Fibroblast of the conjunctiva (primary cell): ENCODE measurements at places on chromosomes 1 and 21.

DNA sequence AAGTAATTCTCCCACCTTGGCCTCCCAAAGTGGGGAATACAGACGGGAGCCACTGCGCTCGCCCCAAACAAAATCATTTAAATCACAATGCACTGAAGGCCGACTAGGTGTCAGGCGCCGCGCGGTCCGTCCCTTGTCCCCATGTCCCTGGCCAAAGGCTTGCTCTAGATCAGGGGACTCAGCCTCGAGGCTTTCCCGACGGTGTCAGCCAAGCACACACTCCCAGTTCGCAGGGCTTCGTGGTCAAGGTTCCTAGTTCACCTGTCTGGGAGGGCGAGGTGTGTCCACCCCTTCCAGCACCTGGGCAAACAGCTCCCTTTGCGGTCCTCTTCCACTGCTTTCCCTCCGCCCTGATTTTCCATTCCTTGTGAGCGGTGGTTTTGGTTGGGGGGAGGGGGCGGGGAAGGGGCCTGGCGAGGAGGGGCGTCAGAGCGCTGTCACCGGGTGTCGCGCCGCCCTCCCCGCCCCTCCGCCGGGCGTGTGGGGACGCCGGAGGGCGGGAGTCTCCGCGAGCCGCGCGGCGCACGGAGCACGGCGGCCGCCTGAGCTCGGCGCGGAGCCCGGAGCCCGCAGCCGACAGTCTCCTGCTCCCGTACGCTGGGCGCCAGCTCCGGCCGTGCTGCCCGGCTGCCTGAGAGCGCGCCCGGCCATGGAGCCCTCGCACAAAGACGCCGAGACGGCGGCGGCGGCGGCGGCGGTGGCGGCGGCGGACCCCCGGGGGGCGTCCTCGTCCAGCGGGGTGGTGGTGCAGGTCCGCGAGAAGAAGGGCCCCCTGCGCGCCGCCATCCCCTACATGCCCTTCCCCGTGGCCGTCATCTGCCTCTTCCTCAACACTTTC, at the start of gene STUM:
Gene STUM (plus strand): TSS at position 509 of the 838 bp plus-strand sequence. CDS start 141 bp downstream, at position 650.
- no peak for DNase-seq

- no peak for DNase-seq
These were observed 1107.5 kb upstream of the B3GALT2 start for GRCh38 chr1:194293851-194294405.

GRCh38 chr1:109826446-109826845, 62.7 kb upstream of the EPS8L3 start:
- DNase-seq, result no peak

GRCh38 chr1:6321205-6321604, 60.3 kb upstream of the GPR153 start:
- no peak for DNase-seq

DNA sequence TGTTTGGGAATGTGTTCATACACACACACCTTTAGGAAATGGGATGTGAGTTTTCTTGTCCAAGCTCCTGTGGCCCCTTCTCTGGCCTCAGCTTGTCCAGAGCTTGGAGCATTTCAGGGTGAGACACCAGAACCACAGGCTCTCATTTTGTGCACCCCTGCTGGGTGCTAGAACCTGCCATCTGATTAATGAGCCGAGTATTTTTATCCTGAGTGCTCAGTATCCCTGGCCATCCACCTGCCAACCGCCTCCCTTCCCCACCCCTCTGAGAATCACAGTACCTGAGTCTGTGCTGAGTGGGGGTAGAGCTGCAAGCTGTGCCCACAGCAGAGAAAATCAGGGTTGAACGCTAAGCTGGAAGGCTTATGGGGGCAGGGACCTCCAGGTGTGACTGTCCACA, 1.4 kb downstream of the CASQ1 start:
- DNase-seq, result no peak

- DNase-seq, result no peak
These were observed 50.6 kb downstream of the RPS6KA1 start for GRCh38 chr1:26580116-26580515.

GRCh38 chr1:79845936-79846335, 839.4 kb upstream of the ADGRL4 start:
- no peak for DNase-seq

DNA sequence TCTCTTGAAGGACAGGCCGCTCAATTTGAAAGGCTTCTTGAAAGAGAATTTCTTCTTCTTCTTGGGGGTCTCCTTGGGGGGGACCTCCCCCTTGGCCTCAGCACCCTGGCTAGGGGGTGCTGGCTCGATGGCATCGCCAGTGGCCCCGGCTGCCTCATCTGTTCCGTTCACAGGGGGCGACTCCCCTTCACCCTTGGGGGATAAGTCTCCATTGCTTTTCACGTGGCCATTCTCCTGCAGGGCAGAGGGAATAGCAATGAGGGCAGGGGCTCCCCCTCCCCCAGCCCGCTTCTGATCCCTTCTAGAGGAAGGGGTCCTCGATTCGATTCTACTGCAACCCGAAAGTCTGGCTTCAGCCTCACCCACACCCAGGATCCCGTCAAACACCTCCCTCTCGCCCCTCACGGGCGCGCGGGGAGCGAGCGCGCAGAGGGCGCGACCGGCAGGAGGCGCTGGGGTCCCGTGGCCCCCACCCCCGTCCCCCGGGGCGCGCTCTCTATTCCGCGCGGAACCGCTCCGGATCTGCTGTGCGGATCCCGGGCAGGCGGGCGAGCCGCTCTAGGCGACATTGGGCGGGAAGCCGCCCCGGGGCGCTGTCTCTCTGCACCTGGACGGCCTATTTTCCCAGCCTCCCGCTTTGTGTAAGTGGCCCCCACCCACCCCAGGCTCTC, 1.0 kb downstream of the MARCKSL1 start:
- no peak for DNase-seq

DNA sequence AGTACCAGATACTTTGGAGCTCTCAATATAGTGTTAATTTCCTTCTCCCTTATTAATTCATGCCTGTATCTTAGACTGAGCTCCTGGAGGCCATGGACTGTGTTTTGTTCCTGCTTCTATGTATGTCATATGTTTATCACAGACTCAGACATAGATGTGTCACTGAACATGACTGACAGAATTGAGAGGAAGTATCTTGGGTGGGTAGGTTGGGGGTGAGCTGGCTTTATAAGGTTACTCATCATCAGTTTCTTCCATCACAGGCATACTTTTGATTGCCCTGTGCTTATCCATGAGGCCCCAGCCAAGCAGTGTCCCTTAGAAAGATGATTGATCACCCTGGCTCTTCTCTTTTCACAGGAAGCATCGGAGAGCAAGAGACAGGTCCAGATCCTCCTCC, 5.6 kb upstream of the SH3D21 start:
- DNase-seq, result no peak

DNA sequence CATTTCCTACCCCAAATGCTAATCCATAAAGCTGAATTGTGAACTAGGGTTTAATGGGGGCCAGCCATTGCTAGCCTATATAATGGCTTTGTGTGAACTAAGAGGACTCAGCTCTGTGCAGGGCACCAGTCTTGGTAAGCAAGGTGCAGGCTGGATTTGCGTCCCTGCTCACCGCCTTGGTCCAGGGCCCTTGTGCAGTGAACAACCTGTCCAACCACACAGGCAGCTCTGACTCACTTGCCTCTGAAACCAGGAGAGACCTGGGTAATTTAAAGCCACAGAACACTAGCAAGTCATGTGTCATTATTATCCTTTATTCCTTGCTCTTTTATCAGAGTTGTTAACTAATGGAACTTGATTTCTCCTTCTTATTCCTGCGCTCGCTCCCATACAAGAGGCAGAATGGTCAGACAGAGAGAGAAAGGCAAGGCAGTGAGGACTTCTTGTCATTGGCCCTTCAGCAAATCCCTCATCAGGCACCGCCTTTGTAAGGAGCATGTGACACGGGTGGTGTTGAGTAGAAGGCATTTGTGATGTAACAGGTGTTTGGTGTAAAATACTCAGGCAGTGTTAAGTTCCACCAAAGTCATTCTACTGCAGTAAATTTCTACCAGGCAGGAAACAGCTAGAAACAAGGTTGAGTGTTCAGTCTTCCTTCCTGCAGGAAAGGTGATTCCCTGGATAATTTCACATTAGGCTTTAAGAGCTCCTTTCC, 67.3 kb upstream of the OLIG2 start:
- no peak for DNase-seq

- no peak for DNase-seq
These were observed 29.4 kb upstream of the EPS8L3 start for GRCh38 chr1:109793089-109793485.

DNA sequence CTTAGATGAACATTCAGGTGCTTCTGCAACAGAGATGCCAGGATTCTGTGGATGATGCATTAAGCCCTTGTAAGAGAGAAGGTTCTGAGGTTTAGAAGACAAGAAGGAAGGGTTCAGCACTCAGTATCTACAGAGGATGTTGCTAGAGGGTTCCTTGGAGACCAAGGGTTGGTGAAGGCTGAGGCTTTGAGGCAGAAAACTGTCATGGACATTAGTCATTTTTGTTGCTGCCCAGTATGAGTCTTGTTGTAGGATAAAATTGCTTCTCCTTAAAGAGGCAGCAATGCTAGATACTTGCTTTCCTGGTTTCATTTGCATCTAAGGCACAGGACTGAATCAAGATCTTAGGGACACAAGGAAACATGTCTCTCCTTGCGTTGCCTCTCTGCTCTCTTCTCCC, 319.4 kb upstream of the NFIA start:
- DNase-seq, result no peak

GRCh38 chr1:94061513-94062443, 59.2 kb downstream of the ABCA4 start:
- DNase-seq, result peak; percentile 75

- DNase-seq, result no peak
These were observed 386.6 kb upstream of the NFIA start for GRCh38 chr1:60695716-60696171.

GRCh38 chr1:92342401-92342800, 43.5 kb downstream of the RPAP2 start:
- no peak for DNase-seq

- DNase-seq, result no peak
These were observed 7.1 kb downstream of the NMNAT2 start for GRCh38 chr1:183411091-183411490.

DNA sequence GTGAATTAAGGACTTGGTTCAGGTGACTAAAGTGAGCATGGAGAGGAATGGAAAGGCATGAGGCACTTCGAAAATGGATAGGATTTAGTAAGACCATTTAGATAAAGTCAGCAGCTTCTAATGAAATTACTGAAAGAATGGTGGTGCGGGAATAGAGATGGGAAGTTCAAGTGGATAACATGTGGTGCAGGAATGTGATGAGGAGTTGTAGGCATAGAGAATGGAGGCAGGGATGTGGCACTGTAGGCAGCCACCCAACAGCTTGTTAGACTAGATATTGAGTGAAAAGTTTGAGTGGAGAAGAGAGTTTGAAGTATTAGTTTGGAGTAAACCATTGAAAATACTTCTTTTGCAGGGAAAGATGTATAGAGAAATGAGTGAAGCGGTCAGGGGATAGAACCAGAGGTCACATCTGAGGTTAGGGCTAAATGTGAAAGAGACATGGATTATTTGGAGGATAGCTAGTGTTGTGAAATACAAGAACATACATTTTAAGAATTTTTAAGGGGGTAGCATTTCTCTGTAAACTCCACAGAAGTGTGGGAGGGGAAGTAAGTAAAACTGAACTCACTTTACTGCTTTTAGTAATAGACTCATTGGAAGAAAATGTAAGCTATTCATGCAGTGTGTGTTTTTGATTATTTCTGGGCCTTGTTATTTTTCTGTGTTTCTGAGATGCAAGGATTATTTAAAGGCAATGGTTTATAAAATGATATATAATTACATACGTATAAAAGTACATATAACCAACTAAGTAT, 46.2 kb downstream of the DYRK1A start:
- DNase-seq, result peak; percentile 49

- DNase-seq, result no peak
These were observed 80.7 kb downstream of the TBX15 start for GRCh38 chr1:118907466-118907865.

- no peak for DNase-seq
These were observed 16.4 kb upstream of the SEMA4A start for GRCh38 chr1:156136970-156137483.

DNA sequence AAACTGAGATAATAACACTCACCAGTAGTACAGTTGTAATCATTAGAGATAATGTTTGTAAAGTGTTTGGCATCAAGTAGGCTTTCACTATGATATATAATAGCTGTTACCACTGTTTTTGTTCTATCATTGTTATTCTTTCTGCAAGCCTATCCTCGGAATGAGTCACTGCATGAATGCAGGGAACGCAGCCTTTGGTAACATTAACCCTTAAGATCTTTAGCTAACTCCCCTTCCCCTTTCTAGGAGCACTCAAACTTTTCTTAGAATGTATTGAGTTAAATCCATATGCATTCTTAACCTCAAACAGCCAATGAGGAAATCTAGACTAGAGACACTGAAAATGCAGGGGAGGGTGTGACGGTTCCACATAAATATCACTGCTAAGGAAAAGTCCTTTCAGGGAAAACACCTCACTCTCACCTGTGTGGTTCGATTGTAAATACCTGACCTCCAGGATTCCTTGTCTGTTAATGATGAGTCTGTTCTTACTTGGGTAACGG, 467.3 kb downstream of the SETD4 start:
- DNase-seq, result peak; percentile 12

- no peak for DNase-seq
These were observed 924 bp upstream of the DDOST start for GRCh38 chr1:20662110-20662475.

DNA sequence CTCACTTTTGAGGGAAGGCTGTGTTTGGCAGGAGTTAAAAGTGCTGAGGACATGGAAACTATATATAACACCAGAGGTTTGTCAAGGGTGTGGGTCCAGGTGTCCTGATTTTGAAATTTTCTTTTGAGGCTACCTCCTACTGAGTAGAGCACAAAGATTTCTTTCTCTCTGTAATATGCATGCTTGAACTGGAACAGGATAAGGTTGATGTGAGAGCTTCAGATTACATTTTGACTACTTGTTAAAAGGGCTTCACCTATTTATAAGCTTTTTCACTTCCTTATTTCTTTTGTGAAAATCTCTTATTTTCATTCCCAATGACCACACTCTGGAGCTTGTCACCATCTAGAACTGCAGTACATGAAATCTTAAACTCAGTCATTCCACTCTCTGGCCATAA, 59.8 kb upstream of the PLA2G4A start:
- no peak for DNase-seq

DNA sequence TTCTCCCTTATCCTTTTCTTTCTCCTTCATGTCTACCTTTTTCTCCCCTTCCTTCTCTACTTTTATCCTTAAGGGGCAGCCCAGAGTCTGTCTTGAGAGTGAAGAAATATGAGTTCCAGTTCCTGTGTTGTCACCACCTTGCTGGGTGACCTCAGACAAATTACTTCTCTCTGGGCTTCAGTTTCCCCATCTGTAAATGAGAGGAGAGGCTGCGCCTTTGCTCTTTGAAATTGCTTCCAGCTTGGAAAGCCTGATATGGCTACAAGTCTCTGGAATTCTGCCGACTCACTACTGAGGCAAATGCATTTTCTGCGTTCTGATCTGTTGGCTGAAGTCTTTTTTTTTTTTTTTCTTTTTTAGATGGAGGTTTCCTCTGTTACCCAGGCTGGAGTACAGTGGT, 119.2 kb downstream of the SYF2 start:
- no peak for DNase-seq

DNA sequence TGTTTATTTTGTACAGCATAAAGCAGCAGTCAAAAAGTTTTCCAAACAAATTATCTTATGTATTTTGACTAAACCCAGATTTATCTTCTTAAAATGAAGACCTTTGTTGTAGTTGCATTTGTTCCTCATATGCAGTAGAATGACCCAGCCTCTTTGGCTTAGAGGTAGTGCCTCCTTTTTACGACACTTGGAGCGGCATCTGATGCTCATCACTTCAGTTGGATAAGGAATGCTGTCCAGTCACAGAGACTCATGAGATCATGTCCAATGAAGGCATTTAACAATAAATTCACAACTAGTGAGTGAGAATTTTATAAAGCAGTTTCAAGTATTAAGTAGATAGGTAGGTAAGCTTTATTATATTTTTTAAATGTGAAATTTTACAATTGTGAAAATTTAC, 35.2 kb downstream of the PTPRC start:
- DNase-seq, result no peak
